Germinal center (tissue), 1 donor: ENCODE measurements at places on chromosomes 13 and 19.
A peak's percentile ranks its signal among the peaks of the same experiment; 100 is the strongest.

- DNase-seq: no peak
Observed at GRCh38 chr13:108632649-108633167, 3.3 kb downstream of the MYO16 start.

GRCh38 chr19:20503476-20503875, 62.1 kb downstream of the ZNF737 start:
- no peak for DNase-seq

- peak; percentile 6 for DNase-seq
Observed at GRCh38 chr13:50843257-50844083, at the start of gene DLEU7. TSS of gene DLEU7 (minus strand) at chr13:50843692. CDS start at chr13:50843646, 46 bp downstream.

- no peak for DNase-seq
Observed at GRCh38 chr13:99981735-99982035, at the start of gene ZIC2. TSS of gene ZIC2 (plus strand) at chr13:99981784. CDS start at chr13:99982065, 281 bp downstream.

DNA sequence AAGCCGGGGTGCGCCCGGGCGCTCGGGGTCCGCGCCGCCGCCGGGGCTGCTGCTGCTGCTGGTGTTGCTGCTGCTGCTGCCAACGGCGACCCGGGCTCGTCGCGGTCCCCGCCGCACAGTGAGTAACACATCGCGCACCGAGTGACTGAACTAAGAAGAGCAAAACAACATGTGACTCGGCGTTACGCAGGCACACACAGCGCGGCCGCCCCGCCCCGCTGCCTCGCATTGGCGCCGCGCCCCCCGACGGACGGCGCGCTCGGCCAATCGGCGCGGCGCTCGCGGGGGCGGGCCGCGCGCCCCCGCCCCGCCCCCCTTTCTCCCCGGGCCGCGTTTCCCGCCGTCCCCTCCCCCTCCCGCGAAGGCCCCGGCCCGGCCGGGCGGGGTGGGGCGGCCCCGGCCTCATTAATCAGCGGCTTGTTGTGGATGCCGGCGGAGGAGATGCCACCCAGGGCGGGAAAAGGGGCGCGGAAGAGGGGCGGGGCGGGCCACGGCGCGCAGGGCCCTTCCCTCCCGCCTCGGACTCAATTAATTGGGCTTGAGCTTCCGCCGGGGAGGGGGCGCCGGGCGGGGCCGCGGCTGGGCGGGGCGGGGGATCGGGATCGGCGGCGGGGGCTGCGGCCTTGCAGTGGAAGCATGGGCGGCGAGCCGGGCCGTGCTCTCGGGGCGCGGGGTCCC, at the start of gene IRS2:
TSS of gene IRS2 (minus strand) at position 127 of the 678 bp plus-strand sequence. CDS start 530 bp downstream, outside the sequence.
- DNase-seq: peak; percentile 91

- DNase-seq: no peak
Observed at GRCh38 chr13:54029226-54029625, 1000.6 kb downstream of the OLFM4 start.

DNA sequence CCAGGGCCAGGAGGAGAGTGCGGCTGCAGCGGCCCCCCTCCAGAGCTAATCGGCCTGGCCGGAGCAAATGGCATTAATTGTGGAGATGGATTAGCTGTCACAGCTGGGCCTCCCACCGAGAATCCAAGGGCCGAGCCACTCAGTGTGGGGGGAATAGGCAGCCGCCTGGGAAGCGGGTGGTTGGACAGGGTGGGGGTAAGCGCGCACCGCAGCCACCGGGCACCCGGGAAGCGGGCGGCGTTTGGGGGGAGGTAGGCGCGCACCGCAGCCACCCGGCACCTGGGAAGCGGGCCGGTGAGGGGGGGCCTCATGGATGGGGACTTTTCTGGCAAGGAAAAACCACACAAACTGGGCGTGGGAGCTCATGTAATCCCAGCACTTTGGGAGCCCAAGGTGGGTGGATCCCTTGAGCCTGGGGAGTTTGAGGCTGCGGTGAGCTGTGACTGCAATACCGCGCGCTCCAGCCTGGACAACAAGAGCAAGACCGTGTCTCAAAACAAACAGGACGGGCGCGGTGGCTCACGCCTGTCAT, 9.7 kb downstream of the R3HDM4 start:
- DNase-seq: no peak

GRCh38 chr19:47820410-47820809, 1.3 kb upstream of the CRX start:
- DNase-seq: no peak

GRCh38 chr13:31000889-31001288, 68.4 kb downstream of the TEX26 start:
- DNase-seq: no peak

DNA sequence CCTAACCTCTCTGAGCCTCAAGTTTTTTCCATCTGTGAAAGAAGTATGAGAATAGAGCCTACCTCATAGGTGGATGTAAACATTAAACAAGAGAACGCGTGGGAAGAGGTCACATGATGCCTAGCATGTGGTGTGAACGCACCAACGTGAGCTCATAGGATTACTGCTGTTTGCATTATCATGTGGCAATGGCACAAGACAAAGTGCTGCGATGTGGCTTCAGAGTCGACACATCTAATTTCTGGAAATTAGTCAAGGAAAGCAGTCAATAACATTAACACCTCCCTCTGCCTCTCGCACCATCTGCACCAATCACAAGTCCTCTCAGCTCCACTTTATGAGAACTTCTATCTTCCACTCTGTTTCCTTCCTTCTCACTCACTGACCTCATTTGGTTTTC, 489.7 kb downstream of the COG6 start:
- no peak for DNase-seq

GRCh38 chr19:1986357-1987162, 29.0 kb downstream of the BTBD2 start:
- no peak for DNase-seq

- no peak for DNase-seq
Observed at GRCh38 chr13:44627441-44627840, 51.3 kb upstream of the TSC22D1 start.

GRCh38 chr19:6030214-6030507, 52.2 kb upstream of the RANBP3 start:
- DNase-seq: no peak

DNA sequence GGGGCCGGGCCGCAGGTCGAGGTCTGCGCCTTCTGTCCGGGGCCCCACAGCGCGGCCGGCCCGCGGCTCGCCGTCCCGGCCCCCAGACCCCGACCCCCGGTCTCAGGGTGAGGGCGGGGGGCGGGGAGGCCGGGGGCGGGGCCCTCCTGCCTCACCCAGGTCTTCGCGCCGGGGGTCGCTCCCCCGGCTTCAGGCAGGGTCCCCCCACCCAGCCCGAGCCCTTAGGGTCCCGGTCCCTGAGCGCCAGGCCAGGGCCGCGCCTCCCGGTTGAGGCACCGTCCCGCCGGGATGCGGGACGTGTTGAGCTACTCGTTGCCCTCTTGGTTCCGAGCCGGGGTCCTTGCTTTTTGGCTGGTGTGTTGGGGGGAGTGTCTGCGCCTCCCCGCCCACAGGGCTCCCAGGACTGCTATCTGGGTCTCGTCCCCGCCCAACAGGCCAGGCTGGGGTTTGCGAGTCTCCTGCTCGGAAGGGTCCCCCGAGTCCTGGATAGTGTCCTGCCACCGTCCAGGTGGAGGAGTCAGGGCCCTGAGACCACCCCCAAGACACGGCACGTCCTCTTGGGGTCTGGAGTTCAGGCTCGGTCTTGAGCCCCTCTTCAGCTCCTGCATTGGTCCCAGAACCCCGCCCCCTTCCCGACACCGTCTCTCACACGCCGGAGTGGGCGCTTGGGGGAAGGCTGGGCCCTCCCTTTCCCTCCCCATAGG, 452 bp downstream of the PIAS4 start:
- peak; percentile 23 for DNase-seq

GRCh38 chr13:94711561-94712286, 621 bp downstream of the SOX21 start:
- no peak for DNase-seq

GRCh38 chr19:3006075-3006767, 22.9 kb downstream of the TLE2 start:
- DNase-seq: no peak

GRCh38 chr19:2140138-2140569, 11.2 kb downstream of the AP3D1 start:
- DNase-seq: no peak

DNA sequence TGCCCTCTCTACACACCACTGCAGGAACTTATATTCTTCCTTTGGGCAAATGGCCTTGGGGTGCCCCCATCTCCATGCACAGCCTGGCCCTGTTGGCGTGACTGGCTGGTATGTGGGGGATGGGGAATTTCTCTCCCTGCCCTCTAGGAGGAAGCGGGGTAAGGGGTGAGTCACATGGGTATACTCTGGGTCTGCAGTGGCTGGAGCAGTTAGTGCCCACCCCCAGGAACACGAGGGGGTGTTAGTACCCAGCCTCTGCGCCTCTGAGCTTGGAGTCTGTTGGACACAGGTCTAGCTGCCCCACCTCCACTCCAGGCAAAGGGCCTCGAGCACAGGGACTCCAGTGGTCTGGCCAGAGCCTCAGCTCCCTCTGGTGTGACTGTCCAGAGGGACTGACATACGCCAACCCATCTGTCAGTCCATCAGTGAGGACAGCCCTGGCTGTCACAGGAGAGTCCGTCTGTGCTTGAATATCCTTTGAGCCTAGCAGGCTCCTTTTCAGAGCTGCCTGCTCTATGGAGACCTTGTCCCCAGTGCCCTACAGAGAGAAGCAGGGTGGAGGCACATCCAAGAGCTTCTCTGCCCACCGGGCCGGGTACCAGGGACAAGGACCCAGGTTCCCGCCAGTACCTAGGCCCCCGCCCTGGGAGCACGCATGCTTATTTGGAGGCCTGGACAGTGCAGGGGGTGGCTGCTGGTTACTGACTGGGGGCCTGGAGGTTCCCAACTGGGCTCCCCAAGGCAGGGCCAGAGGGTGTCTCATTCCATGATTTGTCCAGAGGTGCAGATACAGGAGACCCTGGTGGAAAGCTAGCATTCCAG, 66.6 kb downstream of the CHST8 start:
- no peak for DNase-seq

DNA sequence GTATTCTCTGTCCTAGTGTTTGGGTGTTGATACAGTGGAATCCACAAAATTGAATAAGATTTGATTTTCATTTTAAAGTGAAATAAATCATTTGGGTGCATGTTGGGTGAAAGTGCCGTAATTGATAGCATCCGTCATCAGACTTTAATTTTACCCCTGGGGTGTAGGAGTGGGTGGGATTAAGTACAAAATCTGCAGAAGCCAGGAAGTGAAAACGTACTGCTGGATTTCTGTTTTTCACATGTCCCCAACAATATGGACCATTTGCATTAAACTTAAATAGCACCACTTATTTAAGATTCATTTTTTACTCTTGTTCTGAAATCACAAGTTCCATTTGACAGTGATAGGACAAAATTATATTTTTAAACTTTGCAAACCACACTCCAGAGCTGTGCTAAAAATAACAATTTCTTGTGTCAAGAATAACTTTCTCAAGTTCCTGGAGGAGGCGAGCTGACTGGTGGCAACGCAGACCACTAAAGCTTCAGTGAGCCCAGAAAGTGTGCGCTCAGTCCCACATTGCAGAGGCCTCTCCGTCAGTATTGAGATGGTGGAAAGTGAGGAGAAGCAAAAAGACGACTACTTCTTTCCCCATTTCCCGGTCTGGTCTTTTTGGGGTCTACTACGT, 71.3 kb downstream of the ARHGEF7 start:
- peak; percentile 57 for DNase-seq

- no peak for DNase-seq
Observed at GRCh38 chr13:97640268-97640667, 206.3 kb downstream of the RAP2A start.

DNA sequence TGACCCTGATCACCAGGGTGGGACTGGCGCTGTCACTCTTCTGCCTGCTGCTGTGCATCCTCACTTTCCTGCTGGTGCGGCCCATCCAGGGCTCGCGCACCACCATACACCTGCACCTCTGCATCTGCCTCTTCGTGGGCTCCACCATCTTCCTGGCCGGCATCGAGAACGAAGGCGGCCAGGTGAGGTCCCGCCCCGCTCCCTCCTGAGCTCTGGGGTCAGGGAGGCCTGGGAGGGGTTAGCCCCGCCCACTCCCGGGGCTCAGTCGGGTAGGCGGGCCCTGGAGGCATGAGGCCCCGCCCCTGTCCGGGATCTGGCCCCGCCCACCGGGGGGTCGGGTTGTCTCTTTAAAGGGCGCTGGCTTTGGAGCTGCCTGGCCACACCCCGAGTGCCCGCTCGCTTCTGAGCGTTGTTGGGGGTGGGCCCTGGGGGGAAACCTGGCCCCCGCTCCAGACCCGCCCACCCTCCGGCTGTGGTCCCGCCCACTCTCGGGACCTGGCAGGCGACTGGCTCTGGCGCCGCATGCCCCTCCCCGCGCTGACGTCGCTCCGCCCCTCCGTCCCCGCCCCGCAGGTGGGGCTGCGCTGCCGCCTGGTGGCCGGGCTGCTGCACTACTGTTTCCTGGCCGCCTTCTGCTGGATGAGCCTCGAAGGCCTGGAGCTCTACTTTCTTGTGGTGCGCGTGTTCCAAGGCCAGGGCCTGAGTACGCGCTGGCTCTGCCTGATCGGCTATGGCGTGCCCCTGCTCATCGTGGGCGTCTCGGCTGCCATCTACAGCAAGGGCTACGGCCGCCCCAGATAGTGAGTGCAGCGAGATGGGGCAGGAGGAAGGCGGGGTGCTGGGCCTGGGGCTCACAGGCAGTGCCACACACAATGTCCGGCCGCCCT, 13.1 kb downstream of the DDX39A start:
- DNase-seq: peak; percentile 97

DNA sequence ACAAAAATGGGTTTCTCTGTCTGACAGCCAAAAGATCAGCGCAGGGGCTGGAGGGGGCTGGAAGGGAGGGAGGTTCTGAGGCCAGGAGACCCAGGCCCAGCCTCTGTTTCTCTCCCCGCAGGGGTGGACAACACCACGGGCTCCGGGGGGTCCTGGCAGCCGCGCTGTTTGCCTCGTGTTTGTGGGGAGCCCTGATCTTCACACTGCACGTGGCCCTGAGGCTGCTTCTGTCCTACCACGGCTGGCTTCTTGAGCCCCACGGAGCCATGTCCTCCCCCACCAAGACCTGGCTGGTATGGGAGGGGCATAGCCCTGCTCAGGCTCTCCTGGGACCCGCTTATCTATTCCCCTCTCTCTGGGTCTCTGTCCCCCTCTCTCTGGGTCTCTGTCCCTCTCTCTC, 9.6 kb downstream of the CPT1C start:
- no peak for DNase-seq

- DNase-seq: no peak
Observed at GRCh38 chr19:2807379-2808128, 12.1 kb upstream of the ZNF554 start.

DNA sequence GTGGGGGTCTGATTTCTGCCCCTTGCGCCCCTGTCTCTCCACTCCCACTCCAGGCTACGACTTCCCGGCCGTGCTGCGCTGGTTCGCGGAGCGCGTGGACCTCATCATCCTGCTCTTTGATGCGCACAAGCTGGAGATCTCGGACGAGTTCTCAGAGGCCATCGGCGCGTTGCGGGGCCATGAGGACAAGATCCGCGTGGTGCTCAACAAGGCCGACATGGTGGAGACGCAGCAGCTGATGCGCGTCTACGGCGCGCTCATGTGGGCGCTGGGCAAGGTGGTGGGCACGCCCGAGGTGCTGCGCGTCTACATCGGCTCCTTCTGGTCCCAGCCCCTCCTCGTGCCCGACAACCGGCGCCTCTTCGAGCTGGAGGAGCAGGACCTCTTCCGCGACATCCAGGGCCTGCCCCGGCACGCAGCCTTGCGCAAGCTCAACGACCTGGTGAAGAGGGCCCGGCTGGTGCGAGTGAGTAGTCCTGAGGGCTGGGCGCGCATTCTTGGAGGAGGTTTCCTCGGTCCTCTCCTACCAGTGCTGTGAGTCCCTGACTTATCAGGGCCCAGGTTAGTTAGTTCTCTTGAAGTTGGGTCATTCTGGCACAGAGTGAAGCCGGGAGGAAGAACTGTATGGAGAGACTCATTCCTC, 12.7 kb downstream of the EHD2 start:
- no peak for DNase-seq

GRCh38 chr19:47779524-47780214, 1.2 kb downstream of the SELENOW start:
- no peak for DNase-seq

GRCh38 chr19:33603377-33603776, 18.4 kb upstream of the CHST8 start:
- DNase-seq: no peak
